Uterus (tissue), 4 donors: ENCODE measurements at places on chromosomes 6 and 20. TPM values are rescaled to one million over a fixed set of nuclear protein-coding genes. Genes with fewer than 3 reads are reported as not detected.
A peak's percentile ranks its signal among the peaks of the same experiment; 100 is the strongest.

- peak overlapping the region; percentile 92 for H3K27ac ChIP-seq
- H3K36me3 ChIP-seq: no peaks in the 10 kb centered on the region
- DNase-seq: peak; percentile 79
- H3K4me3 ChIP-seq: no peak overlapping the region
- peaks cover 11% of the 10 kb centered on the region for H3K4me1 ChIP-seq
These were observed 77.9 kb upstream of the TULP1 start for GRCh38 chr6:35590622-35591066.

- no peak overlapping the region for H3K4me3 ChIP-seq
- no peaks in the 10 kb centered on the region for H3K27me3 ChIP-seq
- H3K4me1 ChIP-seq: no peaks in the 10 kb centered on the region
- DNase-seq: no peak
These were observed 351.7 kb downstream of the RNGTT start for GRCh38 chr6:88611721-88612120.

The GSTA3 gene
- total RNA-seq: not detected

DNA sequence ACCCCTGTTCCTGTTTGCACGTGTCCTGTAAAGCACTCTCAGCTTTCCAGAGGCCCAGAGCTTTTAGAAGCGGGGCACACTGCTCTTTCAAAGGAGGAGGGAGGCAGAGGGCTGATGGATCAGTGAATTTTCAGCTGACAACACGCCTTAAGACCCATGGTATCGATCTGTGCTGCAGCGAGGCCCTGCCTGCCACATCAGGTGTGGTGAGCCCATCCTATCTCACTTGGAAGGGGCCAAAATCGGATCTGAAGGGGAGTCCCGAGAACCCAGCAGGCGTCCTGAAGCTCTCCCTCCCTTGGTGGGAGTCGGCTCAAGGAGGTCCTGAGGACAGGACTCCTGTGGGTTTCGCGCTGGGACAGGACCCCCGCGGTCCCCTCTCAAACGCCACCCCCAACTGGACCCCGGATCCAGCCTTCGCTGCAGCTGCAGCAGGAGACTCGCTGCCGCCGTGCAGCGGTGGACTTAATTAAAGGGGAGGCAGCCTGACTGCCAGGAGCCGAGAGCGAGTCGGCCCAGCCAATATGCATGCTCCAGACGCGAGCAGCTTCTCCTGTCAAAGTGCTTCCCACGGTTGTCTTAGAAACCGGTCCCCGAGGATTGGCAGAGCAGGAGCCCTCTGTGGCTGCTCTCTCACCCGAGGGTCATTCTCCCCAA lies 580.0 kb upstream of the ZNF337 start:
- no peaks in the 10 kb centered on the region for H3K4me1 ChIP-seq
- no peaks in the 10 kb centered on the region for H3K36me3 ChIP-seq
- H3K27ac ChIP-seq: no peak overlapping the region
- DNase-seq: no peak
- no peak overlapping the region for H3K4me3 ChIP-seq

- no peak for DNase-seq
- no peak overlapping the region for H3K4me3 ChIP-seq
- no peaks in the 10 kb centered on the region for H3K4me1 ChIP-seq
- no peaks in the 10 kb centered on the region for H3K36me3 ChIP-seq
These were observed 2.4 kb upstream of the RPP40 start for GRCh38 chr6:5006222-5006621.

DNA sequence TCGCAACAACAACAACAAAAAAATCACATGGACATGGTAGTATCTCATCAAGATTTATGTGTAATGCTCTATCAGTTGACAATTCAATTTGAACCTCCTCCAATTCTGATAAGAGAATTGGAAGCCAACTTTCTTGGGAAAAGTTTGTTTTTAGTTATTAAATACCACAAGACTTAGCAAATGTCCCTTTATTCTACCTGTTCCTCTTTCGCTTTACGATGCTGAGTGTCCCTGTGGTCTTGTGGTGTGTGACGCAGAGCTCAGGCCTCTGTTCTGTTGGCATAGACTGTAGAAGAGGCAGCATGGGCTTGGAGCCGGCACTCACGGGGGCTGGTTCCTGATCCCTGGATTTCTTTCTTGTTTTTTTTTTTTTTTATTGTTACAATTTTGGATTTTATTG lies 76.7 kb downstream of the PSMB1 start:
- H3K27me3 ChIP-seq: no peaks in the 10 kb centered on the region
- no peaks in the 10 kb centered on the region for H3K36me3 ChIP-seq
- H3K27ac ChIP-seq: no peak overlapping the region
- no peak overlapping the region for H3K4me3 ChIP-seq
- DNase-seq: no peak
- no peaks in the 10 kb centered on the region for H3K4me1 ChIP-seq

- H3K36me3 ChIP-seq: no peaks in the 10 kb centered on the region
- no peak for DNase-seq
- H3K27ac ChIP-seq: peak overlapping the region; percentile 83
- H3K4me1 ChIP-seq: peaks cover 6% of the 10 kb centered on the region
These were observed 32.0 kb upstream of the POU5F1 start for GRCh38 chr6:31202259-31203166.

The FILIP1 gene
- 9.9 TPM for total RNA-seq

DNA sequence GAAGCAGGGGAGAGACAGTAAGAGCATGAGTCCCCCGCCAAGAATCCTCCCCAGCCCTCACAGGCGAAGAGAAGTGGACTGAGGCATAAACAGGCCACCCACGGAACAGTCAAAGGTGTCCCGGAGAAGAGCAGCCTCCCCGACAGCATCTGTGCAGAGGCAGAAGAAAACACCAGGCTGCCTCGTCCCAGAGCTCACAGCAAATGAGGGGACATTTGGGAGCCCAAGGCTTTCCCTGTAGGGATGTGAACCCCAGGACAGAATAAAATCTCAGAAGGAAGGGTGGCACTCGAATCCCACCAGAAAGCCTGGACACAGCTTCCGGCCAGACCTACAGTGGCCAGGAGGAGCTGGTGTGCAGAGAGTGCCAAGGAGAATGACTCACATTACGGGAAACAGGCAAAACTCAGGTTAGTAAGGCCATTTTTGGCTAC lies 90.4 kb downstream of the DLL1 start:
- peak overlapping the region; percentile 59 for H3K27ac ChIP-seq
- no peaks in the 10 kb centered on the region for H3K4me1 ChIP-seq
- H3K36me3 ChIP-seq: no peaks in the 10 kb centered on the region
- DNase-seq: peak; percentile 45

DNA sequence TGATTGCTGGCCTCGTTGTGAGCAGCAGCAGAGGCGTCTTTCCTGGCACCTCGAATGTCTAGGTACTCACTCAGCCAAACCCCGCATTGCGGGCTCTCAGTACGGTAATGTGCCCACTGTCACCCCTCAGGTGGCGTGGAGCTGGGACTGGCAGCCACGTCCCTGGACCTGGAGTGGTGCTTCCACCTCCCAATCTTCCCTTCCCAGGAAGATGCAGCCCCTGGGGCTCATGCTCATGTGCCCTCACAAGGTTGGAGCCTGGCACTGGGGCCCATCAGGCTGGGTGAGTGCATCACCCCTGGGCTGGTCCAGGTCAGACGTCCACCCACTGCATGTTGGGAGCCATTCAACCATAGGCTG lies 75.7 kb downstream of the TCP11 start:
- H3K27me3 ChIP-seq: no peaks in the 10 kb centered on the region
- no peaks in the 10 kb centered on the region for H3K36me3 ChIP-seq
- H3K27ac ChIP-seq: no peak overlapping the region
- no peak for DNase-seq
- no peaks in the 10 kb centered on the region for H3K4me1 ChIP-seq

DNA sequence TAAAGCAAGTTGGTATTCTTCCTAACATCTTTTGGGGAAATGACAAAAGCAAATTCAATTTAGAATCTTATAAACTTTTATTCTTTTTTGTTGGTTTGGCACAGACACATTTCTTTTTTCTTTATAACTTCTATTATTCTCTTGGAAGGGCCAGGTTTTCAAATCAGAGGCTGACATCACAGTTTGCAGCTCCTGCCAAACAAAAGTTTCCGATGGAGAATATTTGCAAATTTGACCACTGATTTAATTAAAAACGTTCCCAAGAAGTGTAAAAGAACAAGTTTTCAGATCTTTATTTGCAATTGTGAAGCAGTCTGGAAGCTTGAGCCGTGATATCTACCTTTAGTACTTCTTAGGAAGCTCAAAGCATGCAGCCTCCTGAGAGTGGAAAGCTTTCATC lies 53.8 kb upstream of the CD83 start:
- H3K27me3 ChIP-seq: no peaks in the 10 kb centered on the region
- H3K36me3 ChIP-seq: no peaks in the 10 kb centered on the region
- DNase-seq: no peak
- no peaks in the 10 kb centered on the region for H3K4me1 ChIP-seq
- H3K4me3 ChIP-seq: no peak overlapping the region

DNA sequence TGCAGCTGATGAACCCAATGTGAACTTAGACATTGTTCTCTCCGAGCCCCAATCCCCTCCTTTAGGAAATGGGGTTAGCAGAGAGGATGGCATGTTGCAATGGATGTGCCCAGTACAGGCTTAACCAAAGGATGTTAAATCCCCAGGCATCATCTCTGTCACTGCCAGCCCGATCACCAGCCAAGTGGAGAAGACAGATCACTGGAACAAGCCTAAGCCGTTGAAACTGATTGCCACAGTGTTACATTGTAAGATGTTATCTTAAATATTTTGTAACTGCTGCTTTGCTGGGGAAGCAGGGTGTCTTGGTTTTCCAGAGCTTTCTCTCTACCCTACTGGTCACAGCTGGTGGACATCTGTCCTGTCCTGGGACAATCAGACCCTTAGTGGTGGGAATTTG lies 783.4 kb upstream of the CHD6 start:
- H3K27me3 ChIP-seq: no peaks in the 10 kb centered on the region
- no peak overlapping the region for H3K4me3 ChIP-seq
- H3K27ac ChIP-seq: no peak overlapping the region
- no peak for DNase-seq
- no peaks in the 10 kb centered on the region for H3K4me1 ChIP-seq
- H3K36me3 ChIP-seq: no peaks in the 10 kb centered on the region

The ULBP3 gene
- total RNA-seq: not detected

- no peak overlapping the region for H3K27ac ChIP-seq
- peaks cover 14% of the 10 kb centered on the region for H3K4me1 ChIP-seq
- DNase-seq: no peak
- no peak overlapping the region for H3K4me3 ChIP-seq
These were observed 157.9 kb upstream of the SNX9 start for GRCh38 chr6:157665180-157665579.

- no peak for DNase-seq
- no peaks in the 10 kb centered on the region for H3K36me3 ChIP-seq
- H3K27me3 ChIP-seq: no peaks in the 10 kb centered on the region
- H3K27ac ChIP-seq: peak overlapping the region; percentile 78
These were observed 5.2 kb downstream of the SYTL3 start for GRCh38 chr6:158654960-158655489.

GRCh38 chr6:6537488-6538260 lies 50.8 kb upstream of the LY86 start:
- no peak for DNase-seq
- no peak overlapping the region for H3K4me3 ChIP-seq
- no peak overlapping the region for H3K27ac ChIP-seq
- H3K4me1 ChIP-seq: no peaks in the 10 kb centered on the region

DNA sequence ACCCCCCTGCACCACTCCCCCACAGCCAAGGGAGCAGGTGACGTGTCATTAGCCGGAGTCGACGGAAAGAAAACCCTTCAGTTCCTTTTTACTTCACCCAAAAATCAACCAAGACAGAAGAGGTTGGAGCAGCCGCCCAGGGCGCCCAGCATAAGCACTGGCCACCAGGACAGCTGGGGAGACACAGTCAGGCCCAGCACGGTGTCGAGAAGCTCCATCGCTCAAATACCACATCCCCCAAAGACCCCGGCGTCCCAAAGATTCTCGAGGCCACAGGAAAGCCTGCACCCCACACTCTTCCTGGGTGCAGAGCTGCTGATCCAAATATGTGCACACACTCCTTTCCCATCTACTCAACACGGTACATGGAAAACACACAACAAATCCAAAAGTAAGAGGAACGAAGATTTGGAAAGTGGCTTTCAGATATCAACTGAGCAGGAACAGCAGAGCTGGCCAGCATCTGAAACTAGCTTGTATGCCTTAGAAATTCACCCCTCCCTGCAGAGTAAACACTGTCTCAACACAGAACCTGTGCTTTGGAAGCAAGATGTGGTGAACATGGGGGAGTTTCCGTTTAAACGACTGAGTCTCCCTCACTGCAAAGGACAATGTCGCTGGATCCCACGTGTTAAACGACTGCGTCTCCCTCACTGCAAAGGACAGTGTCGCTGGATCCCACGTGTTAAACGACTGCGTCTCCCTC lies 54.6 kb downstream of the DLL1 start:
- H3K4me1 ChIP-seq: no peaks in the 10 kb centered on the region
- no peak overlapping the region for H3K27ac ChIP-seq
